ENCODE measurements at places on chromosomes 5 and 9. TPM values are rescaled to one million over a fixed set of nuclear protein-coding genes. Genes with fewer than 3 reads are reported as not detected.
A peak's percentile ranks its signal among the peaks of the same experiment; 100 is the strongest.

DNA sequence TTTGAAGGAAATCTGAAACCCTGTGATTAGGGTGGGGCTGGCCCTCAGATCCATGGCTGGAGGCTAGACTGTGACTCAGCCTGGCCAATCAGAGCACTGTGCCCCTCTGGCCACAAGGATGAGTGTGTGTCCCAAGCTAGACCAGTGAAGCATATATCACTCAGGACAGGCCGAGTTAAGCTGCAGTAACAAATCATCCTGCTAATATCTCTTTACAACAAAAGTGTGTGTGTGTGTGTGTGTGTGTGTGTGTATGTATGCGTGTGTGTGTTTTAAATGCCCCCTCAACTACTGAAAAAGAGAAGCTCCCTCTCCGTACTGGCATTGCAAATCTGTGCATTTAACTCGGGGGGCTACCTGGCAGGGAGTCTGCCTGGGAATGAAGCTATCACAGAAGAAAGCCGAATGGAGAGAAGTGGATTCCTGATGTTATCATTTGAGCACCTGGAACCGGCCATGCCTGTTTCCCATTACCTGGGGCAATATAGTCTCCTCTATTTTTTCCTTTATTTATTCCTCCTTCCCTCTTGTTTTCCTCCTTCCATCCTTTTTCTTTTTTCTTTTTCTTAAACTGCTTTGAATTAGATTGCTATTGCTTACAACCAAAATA is 25.6 kb downstream of the STC2 start:
- DNase-seq, result no peak

DNA sequence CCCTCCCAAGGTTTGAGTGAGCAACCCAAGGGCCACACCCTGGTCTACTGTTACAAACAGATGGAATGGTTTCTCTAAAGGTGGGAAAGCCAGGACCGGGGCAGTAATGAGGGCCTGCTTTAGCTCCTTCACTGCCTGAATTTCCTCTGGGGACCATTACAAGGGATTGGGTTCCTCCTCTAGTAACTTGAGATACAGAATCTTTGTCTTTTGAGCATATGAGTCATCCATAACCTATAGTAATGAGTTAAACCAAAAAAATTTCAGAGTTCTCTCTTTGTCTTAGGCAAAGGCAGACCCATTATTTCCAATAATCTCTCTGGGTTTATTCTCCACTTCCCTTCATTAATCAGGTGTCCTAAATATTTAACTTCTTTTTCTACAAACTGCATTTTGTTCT is 618.8 kb downstream of the HINT1 start:
- no peak for DNase-seq

DNA sequence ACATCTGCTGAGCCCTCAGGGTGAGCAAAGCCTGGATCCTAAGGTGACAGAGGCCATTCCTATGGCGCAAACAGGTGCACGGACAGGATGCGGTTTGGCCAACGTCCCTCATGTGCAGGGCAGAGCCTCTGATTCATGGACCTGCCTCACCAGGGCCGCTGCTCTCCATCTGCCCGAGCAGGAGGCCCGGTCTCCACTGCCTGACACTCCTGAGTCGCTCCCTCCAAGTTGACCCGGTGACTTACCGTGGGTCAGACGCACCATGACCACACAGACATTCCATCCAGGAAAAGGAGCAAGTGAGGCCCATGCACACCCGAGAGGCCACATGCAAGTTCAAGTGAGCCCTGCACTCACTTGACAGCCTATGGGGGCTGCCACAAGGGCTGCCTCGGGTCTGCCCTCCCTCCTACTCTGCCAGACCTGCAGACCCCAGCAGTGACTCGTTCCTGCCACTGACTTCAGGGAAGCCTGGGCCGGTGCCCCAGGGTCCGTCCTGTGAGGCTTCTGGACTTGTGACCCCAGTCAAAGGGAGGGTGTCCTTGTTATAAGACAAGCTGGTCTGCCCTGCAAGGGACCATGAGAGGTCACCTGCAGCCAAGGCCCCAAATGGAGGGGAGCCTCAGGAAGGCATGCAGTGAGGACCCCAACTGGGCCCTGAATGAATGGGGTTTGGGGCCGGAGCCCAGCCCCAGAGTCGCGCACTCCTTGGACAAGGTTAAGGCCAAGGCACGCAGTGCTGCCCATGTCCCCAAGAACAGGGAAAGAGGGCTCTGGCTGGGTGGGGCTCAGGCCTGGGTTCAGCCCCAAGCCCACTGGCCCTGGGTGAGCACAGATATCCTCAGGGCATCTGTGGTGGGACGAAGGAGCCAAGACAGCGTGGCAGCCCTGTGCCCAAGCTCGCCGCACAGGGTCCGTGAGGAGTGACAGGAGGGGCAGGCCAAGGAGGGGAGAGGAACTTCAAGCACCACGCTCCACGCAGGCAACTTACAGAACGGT is 10.1 kb downstream of the BRD3OS start:
- DNase-seq, result no peak

GRCh38 chr9:138068601-138069035 is 191.0 kb downstream of the CACNA1B start:
- no peak for DNase-seq

The CNTFR gene
- 7.2 TPM for total RNA-seq

- DNase-seq, result peak; percentile 17
Observed at GRCh38 chr5:156815988-156816599, 34.0 kb upstream of the PPP1R2B start.

The DMRT3 gene
- total RNA-seq, result not detected

The NIM1K gene
- not detected for total RNA-seq

The PCSK5 gene
- 110 TPM for total RNA-seq

The SOX30 gene
- total RNA-seq, result not detected

DNA sequence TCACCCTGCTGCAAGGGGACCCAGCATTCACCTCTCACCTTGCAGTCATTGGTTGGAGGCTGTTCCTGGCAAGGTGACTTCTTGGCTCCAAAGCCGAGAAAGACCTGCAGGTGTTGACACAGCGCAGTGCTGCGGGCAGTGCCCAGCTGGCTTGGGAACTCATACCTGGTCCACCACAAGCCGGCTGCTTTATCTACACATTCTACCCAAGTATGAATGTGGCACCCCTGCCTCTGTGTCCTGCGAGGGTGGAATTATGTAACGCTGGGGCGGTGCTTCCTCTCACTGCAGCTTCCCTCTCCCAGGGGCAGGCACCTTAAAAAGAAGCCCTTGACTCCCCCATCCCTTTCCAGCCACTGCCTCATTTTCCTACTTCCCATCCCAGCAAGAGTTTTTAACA is 2.5 kb upstream of the ZMYND19 start:
- DNase-seq, result no peak

- no peak for DNase-seq
Observed at GRCh38 chr5:126877602-126878001, 100.7 kb downstream of the LMNB1 start.

DNA sequence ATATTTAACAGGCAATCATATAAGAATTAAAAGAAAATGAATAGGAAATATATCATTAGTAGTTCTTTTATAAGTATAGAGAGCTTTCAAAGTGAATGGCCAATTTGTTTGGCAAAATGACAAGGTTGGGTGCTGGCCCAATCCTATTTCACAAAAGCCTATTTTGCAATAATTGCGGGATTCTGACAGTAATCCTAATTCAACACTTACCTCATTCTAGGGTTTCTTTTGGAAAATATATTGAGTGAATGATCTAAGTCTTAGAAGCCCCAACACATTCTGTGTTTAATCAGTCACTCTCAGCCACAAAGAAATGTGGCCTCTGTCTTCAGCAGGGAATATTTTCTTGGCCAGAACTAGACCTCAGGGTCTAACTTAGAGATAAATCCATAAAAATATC is 835.9 kb upstream of the ZNF608 start:
- no peak for DNase-seq

The PKD2L2 gene
- not detected for total RNA-seq

DNA sequence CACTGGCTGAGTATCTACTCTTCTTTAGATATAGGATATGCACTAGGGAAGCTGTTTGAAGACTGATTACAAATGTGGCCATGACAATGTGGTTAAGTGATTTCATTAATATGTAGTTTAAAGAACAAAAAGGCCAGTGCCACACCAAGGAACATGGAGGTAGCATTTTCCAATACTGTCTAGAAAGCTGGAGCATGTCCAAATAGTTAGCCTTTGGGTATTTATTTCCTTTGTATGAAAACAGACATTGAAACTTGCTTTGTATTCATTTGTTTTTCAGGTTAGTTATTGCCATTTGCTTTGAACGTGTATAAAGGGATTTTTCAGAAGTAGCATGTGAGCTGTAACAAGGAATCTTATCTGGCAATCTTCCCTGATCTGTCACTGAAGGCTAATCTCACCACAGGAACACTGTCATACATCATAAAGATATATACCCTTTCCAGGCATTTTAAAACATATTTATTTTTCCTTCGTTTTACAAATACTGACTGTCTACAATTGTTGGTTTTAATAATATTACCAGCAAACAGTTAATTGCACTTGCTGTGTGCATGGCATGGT is 93.4 kb downstream of the PLPPR1 start:
- DNase-seq, result no peak

DNA sequence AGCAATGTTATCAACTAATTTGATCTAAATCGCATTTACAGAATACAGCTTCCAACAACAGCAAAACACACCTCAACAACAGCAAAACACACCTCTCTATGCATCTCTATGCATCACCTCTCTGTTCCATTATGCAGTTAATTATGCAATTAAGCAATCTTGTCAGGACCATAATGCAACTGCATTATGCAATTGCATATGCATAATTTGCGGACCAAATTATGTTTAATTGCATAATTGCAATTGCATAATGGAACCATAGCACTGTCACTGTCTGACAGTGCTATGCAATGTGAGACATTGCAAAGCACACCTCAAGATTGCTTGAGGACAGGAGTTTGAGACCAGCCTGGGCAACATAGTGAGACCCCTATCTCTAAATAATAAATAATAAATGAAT is 80.4 kb upstream of the PRSS3 start:
- no peak for DNase-seq

The ZSWIM6 gene
- total RNA-seq, result 7.8 TPM

- no peak for DNase-seq
Observed at GRCh38 chr5:114435885-114436299, 74.0 kb downstream of the KCNN2 start.

DNA sequence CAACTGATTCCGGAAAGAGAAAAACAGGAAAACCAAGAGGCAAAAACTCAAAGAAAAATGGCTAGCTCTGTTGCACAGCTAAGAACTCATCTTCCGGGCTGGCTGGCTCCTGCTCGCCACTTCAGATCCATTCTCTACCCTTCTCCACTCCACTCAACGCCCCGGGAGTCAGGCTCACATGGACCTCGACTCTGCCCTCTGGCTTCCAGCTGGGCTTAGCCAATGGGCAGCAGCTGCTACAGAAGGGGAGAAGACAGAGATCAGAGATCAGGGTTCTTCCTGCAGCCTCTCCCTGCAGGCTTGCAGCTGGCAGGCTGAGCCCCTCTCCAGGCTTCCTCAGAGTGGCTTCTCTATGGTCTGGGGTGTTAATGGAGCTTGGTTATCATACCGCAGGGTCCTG is 187.5 kb downstream of the MED10 start:
- DNase-seq, result no peak

DNA sequence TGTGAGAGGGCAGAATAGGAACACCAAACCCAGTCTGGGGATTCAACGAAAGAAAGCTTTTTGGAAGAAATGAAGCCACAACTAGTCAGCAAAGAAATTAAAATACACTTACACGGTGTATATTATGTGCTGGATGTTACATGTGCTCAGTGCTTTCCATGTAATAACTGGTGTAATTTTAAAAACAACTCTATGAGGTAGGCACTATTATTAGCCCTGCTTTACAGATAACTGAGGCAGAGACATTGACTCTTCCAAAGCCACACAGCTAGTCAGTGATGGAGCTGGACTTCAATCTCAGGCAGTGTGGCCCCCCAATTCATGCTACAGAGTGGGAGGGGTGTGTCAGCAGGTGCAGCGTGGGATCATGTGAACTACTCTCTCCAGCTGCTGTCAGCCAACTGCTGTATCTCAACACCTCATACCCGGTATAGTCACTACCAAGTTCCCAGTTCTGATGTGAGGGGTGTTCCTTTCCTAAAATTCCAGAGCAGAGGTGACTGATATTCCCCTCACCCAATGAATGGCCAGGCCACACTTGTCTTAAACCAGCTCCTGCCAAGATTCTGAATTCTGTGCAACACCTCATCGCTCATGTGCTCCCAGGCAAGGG is 33.8 kb upstream of the TJP2 start:
- DNase-seq, result no peak

DNA sequence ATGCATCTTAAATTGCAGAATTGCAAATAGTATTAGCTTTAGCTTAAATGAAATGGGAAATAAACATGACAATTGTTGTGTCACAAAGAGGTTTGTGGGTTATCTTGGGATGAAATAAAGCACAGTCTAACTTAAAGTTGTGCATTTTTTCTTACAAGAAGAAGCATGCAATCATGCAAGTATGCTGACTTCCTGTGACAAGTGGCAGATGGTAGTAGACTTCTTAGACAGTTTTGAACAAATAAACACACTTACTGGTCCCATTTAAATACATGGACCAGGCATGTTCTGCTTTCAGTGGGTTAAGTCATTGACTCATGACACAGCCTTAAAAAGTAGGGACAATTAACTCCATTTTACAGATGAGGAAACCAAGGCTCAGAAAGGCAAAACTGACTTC is 15.9 kb upstream of the C5orf63 start:
- DNase-seq, result no peak

GRCh38 chr9:97480749-97481148 is 20.7 kb upstream of the TMOD1 start:
- DNase-seq, result no peak

GRCh38 chr5:160843240-160843639 is 8.8 kb downstream of the ATP10B start:
- no peak for DNase-seq

GRCh38 chr9:107286057-107286456 is 3.0 kb downstream of the RAD23B start:
- no peak for DNase-seq

DNA sequence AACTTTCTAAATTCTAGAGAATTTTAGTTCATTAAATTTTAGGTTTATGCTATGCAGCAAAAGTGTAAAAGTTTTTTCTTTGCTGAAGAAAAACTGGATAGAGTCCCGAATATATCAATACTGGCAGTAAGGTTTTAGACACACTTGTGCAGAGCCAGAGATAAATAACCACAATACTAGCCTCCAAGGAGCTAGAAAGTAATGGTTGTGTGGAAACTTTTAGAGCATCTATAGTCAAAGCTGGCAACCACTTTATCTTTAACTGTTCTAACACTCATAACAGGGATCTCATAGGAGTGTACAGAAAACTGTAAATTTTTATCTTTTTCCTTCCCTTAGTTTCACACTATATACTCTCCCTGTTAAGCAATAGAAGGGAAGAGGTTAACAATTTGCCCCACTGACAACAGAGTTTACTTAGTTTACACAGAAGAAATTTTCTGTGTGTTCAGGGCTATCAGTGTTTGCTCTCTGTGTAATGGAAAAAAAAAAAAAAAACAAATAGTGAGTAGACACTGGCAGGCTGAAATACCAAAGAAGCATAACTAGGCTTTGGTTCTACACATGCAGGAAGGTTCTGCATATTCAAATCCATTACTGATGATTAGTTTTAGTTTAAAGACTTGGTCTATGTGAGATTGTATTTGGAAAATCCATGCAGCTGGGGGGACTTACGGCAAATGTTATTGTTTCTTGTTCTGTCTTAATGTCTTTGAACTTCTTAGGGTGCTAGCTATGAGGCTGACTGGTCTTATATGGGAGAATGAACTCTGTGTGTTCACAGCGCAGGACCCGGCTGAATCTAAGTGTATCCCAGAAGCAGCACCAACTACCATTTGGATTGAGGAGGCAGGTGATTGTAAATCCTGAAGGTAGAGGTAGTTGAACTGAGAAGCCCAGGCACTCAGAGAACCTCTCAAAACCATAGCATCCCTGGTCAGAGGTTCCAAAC is 187.6 kb downstream of the PCSK1 start:
- no peak for DNase-seq

The KIF4B gene
- not detected for total RNA-seq
